ENCODE measurements at places on chromosomes 1 and 21. TPM values are rescaled to one million over a fixed set of nuclear protein-coding genes. Genes with fewer than 3 reads are reported as not detected.

Gene APOBEC4
- not detected for total RNA-seq

Gene UQCRHL
- 11.4 TPM for total RNA-seq

Gene KCNC4
- total RNA-seq, result 0.57 TPM

Gene DNM3
- 0.46 TPM for total RNA-seq

Gene HRNR
- under 0.01 TPM for total RNA-seq

Gene MYBPHL
- total RNA-seq, result not detected

Gene STXBP3
- 54.6 TPM for total RNA-seq

Gene KIF2C
- 3.4 TPM for total RNA-seq

Gene NMNAT1
- total RNA-seq, result 17.5 TPM

Gene SDC3
- 15.6 TPM for total RNA-seq

Gene HIPK1
- 16.2 TPM for total RNA-seq

Gene BPNT1
- total RNA-seq, result 15.4 TPM

Gene SLC44A5
- 0.09 TPM for total RNA-seq

Gene HECTD3
- total RNA-seq, result 12.6 TPM

Gene CCDC30
- total RNA-seq, result 1.00 TPM

Gene CFAP74
- total RNA-seq, result not detected

Gene OR6K6
- total RNA-seq, result not detected
